ENCODE measurements at places on chromosomes 1 and 21.

DNA sequence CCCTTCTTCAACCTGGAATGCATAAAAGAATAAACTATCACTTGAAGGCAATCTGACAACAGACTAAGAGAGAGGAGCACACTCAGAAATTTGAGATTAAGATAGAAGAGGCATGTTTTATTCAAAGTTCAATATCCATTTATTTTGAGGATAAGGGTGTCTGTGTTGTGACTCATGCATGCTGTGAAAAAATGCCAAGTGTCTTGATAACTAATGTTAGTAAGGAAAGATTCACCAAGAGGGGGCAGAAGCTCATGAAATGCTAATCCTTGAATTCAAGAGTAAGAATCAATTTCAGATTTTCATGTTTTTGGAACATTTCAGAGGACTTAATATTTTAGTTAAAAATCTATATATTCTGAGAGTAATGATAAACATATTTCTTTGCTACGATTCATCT, 94.0 kb downstream of the IFI44 start:
- DNase-seq, result no peak

- DNase-seq, result no peak
These were observed 11.2 kb downstream of the UBE2Q1 start for GRCh38 chr1:154547105-154547732.

GRCh38 chr21:45264146-45264911, 23.4 kb downstream of the POFUT2 start:
- DNase-seq, result no peak

GRCh38 chr1:226677027-226678020, 61.8 kb downstream of the ITPKB start:
- no peak for DNase-seq

GRCh38 chr1:68210027-68210426, 22.3 kb downstream of the WLS start:
- DNase-seq, result no peak

- DNase-seq, result no peak
These were observed 5.4 kb upstream of the SAMD11 start for GRCh38 chr1:918353-918752.

DNA sequence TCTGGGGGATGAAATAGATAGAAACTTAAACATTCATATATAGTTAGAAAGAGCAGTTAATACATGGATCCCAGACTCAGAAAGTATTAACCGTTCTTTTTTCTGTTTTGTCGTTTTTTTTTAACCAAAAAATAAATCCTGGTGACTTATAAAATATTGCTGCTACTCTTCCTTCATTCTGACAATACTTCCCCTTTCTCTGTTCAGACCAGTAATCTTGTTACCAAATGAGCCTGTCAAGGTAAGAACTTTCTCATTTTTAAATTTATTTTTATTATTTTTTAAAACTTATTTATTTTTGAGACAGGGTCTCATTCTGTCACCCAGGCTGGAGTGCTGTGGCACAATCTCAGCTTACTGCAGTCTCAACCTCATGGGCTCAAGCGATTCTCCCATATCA, 13.7 kb downstream of the PTPN22 start:
- no peak for DNase-seq

GRCh38 chr21:45251635-45252447, 35.9 kb downstream of the POFUT2 start:
- no peak for DNase-seq

DNA sequence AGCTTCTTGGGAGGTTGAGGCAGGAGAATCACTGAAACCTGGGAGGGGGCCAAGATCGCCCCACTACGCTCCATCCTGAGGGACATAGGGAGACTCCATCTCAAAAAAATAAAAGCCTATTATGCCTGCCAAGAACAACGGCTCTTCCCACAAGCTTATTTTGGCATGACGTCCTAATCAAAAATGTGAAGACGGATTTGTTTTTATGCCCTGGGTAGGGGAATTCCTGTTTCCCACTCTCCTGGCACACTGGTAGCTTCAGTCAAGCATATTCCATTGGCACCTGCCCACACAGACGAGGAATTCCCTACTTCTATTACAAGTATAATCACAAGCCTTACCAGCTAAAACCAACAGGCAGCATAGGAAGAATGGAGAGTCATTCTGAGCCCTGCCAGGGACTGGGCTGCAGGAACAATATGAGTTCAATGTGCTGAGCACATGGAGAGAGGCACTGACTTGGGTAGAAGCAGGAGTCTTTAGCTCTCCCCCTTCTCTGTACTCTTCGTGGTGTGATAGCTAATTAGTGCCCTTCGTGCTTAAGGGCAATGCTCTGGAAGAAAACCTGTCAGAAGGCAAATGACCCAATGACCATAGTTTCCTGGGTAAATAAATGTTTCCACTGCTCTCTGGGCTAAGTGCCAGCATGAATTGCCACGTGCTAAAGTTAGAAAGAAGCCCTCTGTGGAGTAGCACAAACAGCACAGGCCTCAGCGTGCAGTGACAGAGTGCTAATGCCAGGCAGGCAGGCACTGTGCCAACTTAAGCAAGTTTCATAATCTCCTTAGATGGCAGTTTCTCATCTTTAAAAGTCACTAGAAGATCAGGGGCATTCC, 16.8 kb downstream of the TNFSF4 start:
- DNase-seq, result peak; percentile 41

GRCh38 chr1:110243574-110243973, 33.5 kb downstream of the KCNC4 start:
- no peak for DNase-seq

DNA sequence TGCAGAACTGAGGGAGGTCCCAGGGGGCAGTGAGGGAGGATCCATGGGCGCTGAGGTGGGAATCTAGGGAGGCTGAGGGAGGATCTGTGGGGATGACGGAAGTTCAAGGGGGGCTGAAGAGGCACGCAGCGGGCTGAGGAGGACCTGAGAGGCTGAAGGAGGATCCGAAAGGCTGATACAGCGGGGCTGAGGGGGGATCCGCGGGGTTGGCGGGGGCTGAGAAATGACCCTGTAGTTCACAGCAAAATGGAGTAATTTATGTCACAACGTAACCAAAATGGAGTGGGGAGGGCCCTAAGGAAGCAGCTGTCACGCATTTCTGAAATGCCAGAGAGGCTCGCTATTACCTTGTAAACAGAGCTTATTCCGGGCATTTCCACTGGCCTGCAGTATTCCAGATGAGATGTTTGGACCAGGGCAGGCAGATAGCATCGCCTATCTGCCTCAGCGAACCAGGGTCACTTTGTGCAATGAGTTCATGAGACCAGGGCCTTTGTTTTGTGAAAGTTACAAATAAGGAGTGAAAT, 926 bp upstream of the MRPL55 start:
- no peak for DNase-seq

DNA sequence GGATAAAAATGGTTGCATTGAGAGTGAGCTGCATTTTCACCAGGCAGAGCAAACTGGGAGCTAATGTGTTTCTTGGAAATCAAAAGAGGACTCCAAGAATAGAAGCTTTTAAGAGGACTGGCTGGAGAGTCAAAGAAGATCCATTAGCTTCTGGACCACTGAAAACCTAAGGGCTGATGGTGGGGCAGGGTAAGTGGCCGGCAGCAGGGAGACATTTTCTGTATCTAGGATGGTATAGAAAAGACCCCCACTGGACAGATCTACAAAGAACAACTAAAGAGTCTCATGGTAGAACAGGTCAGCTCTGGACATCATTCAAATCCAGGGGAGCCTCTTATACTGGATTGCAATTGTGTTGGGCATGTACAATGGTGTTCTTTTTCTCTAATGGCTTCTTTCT, 262.3 kb downstream of the PTGER3 start:
- DNase-seq, result no peak

DNA sequence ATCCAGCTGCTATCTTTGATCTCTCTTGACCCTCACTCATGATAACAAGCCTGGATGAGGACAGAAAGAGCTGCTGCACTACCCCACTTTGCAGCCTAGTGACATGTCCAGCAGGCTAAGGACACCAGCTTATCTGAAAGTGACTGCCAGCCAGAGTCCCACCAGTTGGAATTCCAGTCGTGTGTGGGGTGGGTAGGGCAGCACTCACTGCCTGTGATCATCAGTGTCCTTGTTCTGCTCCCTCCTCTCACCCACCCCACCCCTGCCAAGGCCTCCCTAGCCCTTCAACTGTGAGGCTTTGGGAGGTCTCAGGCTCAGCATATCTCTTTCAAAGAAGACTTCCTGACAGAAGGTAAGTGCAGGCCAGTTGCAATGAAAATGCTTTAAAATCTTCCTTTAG, 15.5 kb upstream of the NMNAT2 start:
- no peak for DNase-seq

- no peak for DNase-seq
These were observed 2.1 kb downstream of the ARMH1 start for GRCh38 chr1:44676484-44677200.
